Glutamatergic neuron (in vitro differentiated cells): ENCODE measurements at places on chromosomes 7 and 10. TPM values are rescaled to one million over a fixed set of nuclear protein-coding genes. Genes with fewer than 3 reads are reported as not detected.

CADPS2 gene
- total RNA-seq = 0.22 TPM

SPDYE11 gene
- 0.25 TPM for total RNA-seq

ECHDC3 gene
- total RNA-seq = 11.8 TPM

COL17A1 gene
- not detected for total RNA-seq

NODAL gene
- not detected for total RNA-seq

RTKN2 gene
- total RNA-seq = 3.2 TPM

DNA sequence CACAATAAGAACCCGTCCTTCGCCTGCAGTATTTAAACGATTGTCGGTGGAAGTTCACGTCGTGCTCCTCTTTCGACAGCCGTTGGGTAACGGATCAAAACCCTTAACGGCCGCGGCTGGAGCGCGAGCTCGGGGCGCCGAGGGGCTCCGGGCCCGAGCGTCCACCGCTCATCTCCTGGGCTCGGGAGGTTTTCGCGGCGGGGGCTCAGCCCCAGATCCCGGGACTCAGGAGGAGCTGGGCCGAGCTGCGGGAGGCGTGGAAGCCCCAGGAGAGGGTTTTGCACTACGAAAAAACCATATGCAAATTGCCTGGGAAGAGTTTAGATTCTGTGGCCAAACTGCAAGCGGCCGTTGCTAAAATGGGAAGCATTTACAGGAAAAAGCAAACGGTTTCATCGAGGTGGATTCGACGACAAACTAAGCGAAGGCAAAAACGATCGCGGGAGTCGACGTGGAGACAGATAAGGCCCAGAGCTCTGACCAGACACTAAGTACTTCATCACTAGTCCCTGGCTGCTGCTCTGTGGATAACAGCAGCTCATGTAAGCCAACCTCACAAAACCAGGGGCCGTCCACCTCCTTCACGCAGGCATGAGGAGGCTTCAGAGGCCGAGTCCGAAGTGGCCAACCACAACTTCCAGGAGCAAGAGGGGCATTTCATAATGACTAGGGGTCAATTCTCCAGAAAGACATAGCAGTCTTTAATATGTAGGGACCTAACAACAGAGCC, 129.7 kb downstream of the MARCHF5 start:
- no peak for DNase-seq

DNA sequence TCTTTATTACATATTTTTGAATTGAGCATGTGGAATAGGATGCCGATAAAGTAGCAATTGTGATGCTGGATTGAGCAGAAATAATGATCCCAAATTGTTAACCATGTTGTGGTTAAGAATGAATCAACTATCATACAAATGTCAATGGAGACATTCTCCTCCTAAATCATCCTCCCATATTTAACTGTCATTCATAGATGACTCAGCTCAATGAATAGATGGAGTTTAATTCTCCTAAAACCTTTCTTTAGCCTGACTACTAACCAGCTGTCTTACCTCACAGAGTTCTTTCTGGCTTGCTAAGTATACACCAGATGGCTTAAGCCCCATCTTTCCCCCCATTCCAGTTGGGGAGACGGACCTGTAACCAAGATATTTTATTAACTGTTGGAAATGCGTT, 23.4 kb upstream of the NPS start:
- no peak for DNase-seq

DNA sequence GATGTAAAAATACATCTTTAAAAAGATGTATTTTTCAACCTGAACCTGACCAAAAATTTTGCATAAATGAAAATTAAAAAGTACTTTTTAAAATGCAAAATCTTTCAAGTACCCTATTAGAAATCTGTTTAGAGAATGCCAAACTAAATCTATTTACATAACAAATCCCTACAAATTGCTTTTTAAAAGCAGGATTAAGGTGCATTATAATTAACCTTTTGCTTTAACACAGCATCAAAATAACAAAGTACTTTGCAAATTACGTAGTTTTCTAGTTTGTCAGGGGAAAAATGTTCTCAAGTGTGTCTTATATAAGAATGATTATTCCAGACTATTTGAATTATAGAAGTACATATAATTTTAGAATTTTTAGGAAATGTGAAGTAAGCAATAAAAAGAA, 160.8 kb downstream of the VPS50 start:
- DNase-seq = no peak

DNA sequence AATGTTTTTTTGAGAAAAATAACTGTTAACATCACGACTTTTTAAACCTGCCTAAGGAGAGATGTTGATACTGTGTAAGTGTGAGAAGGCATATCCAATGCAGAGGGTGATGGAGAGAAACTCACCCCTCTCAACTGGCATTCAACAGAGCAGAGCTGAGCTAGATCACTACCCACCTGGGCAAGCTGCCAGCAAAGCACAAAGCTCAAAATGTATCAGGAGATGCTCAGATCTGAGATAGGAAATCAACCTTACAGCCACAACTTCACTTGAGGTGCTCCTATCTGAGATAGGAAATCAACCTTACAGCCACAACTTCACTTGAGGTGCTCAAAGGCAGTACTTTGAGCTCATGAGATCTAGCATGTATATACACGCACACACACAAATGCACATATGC, 151.5 kb upstream of the PDE1C start:
- no peak for DNase-seq
